Stimulated activated CD4-positive, alpha-beta T cell treated with anti-CD3 and anti-CD28 coated beads, Interleukin-15, amount 100 ng/mL, for 1 hour (primary cell): ENCODE measurements at places on chromosomes 7 and 10.

GRCh38 chr7:40301486-40302068 is 166.8 kb downstream of the SUGCT start:
- no peak for DNase-seq

- no peak for DNase-seq
These were observed 55.0 kb downstream of the GRB10 start for GRCh38 chr7:50727711-50728110.

GRCh38 chr10:131043039-131043691 is 268.4 kb downstream of the TCERG1L start:
- no peak for DNase-seq

DNA sequence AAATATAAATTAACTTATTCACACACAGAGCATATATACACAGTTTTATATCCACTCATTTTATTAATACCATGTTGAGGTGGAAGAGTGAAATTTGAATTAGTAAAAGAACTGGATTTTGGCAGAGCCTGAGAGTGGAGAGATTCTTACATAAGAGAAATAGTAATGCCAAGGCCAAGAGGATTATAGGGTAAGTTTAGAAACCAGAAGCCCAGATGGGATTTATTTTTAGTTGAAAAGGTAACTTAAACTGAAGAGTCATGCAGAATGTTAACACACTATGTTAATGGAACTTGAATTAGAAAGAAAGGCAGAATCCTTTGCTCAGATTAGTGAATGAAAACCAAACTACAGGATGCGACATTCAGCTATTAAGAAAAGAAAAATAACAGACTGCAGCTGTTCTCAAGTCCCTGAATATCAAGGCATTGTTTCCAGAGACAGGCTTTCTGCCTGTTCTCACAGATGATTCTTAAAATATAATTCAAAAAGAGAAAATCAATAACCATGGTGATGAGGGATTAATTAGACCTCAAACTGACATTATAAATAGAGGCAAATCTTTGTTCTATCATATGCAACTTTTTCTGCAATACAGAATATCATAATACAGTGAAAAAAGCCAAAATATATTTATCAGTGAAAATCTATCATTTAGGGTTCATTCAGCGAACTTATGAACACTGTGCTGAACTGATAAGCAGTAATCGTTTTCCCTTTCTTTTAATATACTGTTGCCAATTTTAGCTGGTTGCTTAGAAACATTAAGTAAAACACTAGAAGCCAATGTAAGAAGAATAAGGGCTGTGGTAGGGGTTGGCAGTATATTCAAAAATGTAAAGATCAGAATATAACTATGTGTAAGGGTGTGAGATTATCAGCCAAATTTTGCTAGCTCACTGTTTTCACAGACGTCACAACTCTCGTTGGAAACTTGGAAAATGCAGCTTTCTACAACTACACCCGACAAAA is 34.4 kb downstream of the HECTD2 start:
- no peak for DNase-seq

DNA sequence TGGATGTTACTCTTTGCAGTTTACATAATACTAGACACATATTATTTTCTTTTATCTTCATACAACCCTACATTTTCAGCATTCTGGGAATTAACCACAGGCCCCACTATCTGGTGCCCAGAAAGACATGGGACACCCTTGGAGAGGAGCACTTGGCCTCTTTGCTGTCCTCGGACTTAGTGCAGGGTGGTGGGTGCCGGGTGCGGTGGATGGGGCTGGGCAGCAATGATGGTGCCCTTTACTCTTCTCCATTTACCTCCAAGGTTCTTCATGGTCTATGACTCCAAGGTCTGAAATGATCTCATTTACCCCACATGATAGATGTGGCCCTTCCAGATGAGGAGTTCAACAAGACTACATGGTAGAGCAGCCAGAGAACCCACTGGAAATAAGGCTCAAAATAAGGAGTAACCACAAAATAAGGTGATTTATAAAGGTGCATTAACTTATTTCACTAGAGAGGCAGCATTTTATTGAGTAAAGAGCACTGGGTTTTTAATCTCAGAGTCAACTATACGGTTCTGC is 56.2 kb upstream of the IGFBP3 start:
- DNase-seq: no peak

- no peak for DNase-seq
These were observed 50.8 kb downstream of the C10orf120 start for GRCh38 chr10:122648599-122649428.

- DNase-seq: no peak
These were observed 34.9 kb upstream of the PRSS1 start for GRCh38 chr7:142714375-142714774.

DNA sequence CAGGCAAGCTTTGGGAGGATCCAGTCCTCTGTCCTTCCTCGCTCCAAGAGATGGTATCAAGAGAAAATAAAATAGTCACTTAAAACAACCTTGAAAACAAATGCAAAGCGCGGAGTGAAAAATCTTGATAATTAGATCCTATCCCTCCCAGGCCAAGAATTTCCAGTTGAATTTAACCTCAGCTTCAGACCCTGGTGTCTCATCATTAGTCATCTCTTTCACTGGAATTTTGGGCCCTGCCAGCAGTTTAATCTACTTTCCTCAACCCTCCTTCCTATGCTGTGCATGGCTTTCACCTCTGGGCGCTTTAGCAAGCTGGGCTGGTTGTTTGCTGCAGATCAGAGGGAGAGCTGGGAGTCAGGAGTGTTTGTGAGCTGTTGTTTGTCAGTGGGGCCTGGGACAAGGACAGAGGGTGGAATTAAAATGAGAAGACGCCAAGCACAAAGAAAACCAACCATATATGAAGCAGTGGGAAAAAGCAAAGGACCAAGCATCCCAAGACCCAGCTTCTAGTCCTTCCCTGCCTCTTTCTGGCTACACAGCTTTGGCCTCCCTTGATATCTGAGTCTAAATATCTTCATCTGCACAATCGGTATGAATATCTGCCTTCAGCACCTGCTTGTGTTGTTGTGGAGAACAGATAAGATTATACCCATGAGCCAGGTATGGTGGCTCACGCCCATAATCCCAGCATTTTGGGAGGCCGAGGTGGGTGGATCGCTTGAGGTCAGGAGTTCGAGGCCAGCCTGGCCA is 13.5 kb downstream of the MYOF start:
- DNase-seq: no peak

- DNase-seq: no peak
These were observed 108.3 kb downstream of the TNS3 start for GRCh38 chr7:47473499-47474210.

GRCh38 chr7:116771640-116772039 is 90.7 kb upstream of the CAPZA2 start:
- no peak for DNase-seq

DNA sequence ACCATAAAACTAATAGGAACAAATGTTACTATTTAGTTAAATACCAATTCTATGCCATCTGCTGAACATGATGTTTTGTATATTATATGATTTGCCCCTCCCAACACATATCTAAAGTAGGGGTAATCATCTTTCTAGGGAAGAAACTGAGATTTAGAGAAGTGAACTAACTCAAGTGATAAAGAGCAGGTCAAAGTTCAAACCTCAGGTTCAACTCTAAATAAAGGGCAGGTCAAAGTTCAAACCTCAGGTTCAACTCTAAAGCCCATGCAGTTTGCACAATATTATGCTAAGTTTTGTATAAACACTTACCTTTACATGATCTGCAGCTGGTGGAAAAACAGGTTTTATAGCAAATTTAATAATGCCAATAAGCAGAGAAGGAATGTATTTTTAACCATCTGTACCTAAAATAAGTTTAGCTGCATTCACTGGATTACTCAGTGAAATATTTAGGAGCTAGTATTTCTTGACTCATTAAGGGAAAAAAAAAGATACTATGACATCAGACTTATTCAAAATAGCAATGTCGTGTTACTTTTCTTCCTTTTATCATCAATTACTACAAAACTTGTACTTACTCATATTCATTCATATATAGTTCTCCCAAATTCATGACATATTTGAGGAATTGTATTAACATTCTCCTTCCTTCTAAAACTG is 1194.3 kb upstream of the CELF2 start:
- no peak for DNase-seq

GRCh38 chr10:75718991-75719390 is 287.6 kb downstream of the LRMDA start:
- no peak for DNase-seq

- DNase-seq: peak; percentile 54
These were observed 1.7 kb downstream of the KLF6 start for GRCh38 chr10:3783316-3783681.

DNA sequence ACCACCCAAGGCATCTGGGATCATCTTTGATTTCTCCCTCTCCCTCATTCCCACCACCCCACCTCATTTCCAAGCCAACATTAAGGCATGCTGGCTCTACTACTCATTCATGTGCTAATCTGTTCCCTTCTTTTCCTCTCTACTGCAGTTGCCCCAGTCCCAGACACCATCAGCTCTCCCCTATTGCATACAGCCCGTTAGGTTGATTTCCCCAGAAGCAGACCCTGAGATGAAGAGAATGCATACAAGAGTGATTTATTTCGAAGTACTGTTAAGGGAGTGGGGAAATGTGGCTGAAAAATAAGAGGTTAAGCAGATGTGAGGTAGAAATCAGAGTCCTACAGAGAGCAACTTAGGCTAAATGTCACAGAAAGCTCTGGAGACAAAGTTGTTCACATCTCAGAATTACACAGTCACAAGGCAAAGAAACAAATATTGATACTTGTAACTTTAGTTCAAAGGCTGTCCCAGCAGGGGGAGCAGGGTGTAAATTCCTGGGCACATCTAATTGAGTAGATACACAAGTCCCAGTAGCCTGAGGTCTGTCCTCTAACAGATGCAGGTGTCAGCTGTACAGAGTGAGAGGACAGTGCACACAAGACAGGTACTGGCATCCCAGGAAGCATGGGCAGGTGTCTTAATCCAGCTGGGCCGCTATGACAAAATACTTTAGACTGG is 20.9 kb downstream of the AKR1D1 start:
- DNase-seq: no peak

DNA sequence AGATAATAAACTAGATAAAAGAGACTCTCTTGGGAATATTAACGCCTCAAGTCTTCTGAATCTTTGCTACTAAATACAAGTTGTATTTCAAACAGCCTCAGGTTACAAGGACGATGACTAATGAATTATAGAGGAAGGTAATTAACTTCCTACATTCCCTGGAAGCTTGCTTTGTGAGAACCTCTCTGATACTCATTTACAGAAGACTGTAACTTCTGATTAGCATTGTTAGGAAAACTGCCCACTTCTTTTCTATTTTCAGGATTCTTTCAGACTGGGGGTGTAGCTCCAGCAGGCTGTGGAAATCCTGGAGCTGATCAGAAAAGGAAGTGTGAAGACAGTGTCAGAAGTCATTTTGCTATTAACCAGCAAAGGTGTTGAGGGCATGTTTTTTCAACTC is 316.7 kb upstream of the NPSR1 start:
- no peak for DNase-seq

DNA sequence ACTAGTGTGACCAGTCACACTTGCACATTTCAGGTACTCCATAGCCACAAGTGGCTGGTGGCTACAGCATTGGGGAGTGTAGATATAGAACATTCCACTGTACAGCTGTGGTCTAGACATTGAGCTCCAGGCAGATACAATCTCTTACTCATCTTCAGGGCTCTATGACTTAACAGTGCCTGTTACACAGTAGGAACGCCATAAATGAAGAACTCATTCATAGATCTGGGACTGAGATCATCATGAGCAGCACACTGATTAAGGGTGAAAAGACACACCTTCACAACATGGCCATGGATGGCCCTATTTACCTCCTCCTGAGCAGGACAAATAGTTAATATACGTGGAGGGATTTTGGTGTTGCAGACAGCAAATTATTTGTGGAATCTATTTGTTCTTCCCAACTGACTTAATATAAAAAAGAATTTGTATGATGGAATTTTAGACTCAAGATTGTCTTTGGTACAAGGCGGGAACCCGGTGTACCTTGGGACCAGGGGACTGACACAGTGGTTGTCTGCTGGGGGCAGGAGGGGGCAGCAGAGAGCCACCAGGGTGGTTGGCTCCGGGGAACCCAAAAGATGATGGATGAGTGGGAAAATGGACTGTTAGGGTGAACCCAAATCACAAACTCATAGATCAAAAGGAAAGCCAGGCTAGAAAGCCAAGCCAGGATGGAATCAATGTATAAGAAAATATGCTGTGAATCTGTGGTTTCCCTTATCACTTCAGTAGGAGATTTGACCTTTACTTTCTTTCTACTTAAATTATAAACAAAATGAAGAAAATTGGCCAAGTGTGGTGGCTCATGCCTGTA is 24.3 kb upstream of the CPA2 start:
- DNase-seq: peak; percentile 49

DNA sequence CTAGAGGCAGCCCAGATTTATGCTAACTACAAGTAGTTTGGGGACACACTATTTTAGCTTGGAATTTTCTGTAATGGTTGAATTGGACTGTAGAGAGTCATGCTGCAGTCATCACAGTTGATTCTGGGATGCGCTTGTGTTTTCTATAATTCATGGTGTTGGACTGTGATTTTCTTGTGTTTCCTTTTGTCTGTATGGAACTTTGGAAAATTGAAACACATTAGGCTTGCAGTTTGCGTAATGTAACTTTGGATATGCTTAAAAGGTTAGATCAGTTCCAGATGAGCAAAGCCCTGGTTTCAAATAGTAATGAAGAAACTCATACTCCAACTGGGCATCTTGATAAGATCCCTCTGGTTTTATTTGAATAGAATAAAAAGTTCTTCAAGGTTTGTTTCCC is 502.2 kb downstream of the ARL4A start:
- no peak for DNase-seq

- no peak for DNase-seq
These were observed 3.8 kb downstream of the FAM133B start for GRCh38 chr7:92586403-92586802.

GRCh38 chr7:27533652-27534081 is 129.0 kb downstream of the HIBADH start:
- no peak for DNase-seq

- DNase-seq: no peak
These were observed 16.3 kb upstream of the GLI3 start for GRCh38 chr7:42253316-42253715.

GRCh38 chr7:97506728-97507127 is 225.2 kb upstream of the TAC1 start:
- DNase-seq: no peak

GRCh38 chr7:31126976-31127375 is 74.9 kb downstream of the ADCYAP1R1 start:
- DNase-seq: no peak

DNA sequence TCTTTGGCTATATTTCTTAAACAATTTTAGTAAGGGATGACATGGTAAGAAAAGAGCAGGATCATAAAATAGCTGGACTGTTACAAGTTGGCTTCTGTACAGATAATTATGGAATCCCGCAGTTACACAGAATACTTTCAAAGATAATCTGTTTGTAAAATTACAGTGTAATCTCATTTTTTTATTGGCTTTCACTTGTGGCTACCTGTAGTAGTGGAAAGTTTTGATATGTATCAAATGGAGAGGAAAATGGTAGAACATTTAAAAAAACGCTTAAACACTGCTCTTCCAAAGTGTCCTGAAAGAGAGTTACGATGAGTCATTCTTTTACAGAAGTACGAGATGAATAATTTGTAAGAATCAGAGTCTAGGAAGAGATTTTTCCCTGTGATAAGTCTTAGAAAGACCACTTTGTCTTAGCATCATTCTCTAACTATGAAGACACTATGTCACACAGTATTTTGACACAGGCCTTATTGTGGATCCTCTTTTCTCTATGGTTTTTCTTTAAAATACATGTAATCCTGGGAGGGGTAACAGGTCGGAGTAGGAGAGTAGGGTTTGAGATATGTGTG is 215.0 kb upstream of the DKK1 start:
- DNase-seq: no peak

- DNase-seq: no peak
These were observed 135.0 kb downstream of the ACTR3B start for GRCh38 chr7:152894295-152895170.

GRCh38 chr10:98224509-98224908 is 43.5 kb downstream of the LOXL4 start:
- no peak for DNase-seq

- no peak for DNase-seq
These were observed 155.2 kb upstream of the BMPER start for GRCh38 chr7:33750177-33750576.
